ENCODE measurements at places on chromosomes 5 and 9.

GRCh38 chr9:5922192-5922591, 31.5 kb downstream of the MLANA start:
- no peak for DNase-seq

DNA sequence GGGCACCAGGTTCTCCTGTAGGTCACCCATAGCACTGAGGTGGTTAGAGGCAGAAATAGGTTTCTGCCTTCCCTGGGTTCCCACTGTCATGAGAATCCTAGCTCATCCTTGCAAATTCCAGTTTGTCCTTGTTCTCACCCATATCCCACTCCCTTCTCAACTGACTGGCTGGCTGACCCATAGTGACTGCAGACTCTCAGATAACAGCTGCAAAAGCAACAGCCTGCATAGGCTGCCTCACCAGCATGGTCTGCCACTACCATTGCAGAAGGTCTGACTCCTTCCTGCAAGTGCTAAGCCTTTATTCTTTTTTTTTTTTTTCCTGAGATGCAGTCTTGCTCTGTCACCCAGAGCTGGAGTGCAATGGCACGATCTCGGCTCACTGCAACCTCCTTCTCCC, 194.0 kb downstream of the SEMA6A start:
- no peak for DNase-seq

GRCh38 chr5:134177369-134178095, 782 bp upstream of the SKP1 start:
- no peak for DNase-seq

GRCh38 chr5:73448463-73449136, at the start of gene FOXD1:
FOXD1 (minus strand) TSS chr5:73448777; CDS start chr5:73448362, 415 bp downstream.
- peak; percentile 85 for DNase-seq

DNA sequence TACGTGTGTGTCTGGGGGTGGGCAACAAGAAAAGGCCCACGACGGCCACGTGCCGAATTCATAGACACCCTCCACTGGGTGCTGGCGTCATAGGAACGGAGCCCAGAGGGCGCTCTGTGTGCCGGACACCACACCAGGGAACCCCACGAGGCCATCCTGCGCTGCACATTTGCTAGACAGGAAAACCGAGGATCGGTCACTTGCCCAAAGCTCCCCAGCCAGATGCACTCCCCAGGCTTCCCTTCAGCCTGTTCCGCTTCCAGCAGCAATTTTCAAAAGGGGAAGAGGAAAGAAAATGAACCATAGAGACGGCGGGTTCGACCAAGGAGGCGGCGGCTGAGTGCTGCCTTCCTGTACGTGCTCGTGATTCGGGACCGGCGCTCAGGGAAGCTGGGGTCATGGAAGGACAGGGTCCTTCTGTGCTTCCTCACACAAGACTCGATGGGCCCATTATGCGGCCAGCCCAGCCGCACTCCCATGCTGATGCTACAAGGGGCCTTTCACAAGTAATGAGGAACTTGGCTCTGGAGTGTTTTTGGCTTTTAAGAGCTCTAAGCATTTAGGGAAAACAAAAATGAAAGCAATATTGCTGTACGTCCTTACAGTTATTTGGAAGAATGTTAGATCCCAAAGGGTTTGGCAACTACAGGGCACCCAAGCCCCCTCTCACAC, 124.6 kb upstream of the SARDH start:
- no peak for DNase-seq

DNA sequence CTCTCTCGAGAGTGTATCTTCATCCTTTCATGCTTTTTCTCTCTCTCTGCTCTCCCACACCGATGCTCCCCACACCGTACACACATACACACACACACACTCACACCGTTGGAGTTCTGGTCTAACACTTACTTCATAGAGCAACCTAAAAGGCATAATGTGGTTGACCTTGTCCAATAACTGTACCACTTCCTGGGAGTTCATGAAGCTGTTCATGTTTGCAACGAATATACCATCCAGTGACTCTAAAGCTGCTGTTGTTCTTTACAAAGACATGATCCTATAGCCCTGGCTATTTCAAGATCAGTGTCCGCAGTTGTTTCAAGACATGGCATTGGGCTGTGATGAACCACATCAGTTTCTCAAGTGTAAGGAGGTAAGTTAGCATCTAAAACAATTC, 10.0 kb downstream of the MEF2C start:
- no peak for DNase-seq

- DNase-seq: no peak
Measured at GRCh38 chr5:24141046-24141445, 503.7 kb downstream of the CDH10 start.

DNA sequence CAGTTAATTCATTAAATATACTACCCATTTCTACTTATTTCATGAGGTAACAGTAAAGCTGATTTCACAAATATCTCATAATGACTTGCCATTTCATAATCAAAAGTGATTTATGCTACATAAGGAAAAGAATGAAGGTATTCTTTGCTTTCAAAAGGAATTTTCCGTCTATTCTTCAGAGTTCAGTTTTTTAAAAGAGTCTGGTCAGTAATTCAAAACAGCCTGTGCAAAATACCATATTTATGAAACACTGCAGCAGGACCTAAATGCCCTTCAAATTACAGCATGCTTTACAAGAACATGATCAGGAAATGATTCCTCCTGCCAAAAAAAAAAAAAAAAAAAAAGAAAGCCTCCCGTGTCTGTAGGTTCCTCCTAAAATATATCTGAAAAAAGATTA, 154.7 kb downstream of the KIAA0825 start:
- no peak for DNase-seq

GRCh38 chr9:69918322-69918721, 97.7 kb downstream of the CFAP95 start:
- no peak for DNase-seq

DNA sequence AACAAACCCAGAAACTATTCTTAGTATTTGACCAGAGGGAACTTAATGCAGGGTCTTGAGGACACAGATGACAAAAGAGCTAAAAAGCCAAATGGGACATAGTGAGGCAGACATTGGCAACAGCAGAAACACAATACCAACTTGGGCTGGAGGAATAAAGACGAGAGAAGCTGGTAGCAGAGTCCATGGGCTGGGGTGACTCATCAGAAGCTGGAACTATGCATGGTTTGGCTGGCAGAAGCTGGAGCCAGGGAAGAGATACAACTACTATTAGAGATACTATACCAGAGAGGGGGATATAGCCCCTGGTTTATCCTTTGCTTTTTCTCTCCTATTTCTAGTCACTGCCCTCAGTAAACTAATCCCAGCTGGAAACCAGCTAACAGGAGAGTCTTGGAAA, 29.2 kb upstream of the DPYSL3 start:
- DNase-seq: no peak

DNA sequence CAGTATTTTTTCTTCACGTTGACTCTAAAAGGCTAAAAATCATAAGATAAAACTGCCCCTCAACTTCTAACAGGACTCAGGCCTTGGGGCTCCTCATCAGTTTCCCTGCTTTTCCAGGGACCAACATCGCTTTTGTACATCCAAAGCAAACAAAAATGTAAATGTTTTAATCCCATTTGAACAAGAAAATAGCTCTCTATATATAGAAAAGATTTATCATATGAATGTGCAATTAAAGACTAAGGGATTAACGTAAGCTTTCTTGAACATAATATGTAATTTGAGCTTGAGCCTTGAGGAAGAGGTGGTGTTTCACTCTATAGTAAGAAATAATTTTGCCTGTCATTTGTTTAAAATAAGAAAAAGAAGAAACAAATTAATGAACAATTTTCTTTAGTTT, 547.2 kb upstream of the ACO1 start:
- no peak for DNase-seq

- DNase-seq: no peak
Measured at GRCh38 chr5:15639288-15639687, 139.3 kb downstream of the FBXL7 start.

DNA sequence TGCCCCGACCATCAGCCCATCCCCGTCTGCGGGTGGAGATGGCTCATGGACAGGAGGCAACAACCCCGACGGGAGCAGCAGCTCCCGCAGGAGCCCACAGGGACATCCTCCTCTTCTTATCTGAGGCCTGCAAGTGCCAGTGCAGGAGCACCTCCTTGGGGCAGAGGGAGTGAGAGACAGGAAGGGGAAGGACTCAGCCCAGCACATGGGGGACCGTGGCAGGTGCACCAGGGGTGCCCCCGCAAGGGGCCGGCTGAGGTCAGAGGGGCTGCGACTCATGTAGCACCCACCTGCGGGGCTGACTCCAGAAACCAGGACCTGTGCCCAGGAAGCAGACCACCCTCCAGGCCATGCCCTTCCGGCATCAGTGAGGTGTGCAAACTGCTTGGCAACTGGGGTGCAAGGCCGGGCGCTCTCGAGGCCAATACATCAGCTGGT, 259.8 kb upstream of the ADAMTS16 start:
- DNase-seq: no peak

GRCh38 chr5:28398185-28398584, 1359.8 kb upstream of the CDH9 start:
- no peak for DNase-seq

DNA sequence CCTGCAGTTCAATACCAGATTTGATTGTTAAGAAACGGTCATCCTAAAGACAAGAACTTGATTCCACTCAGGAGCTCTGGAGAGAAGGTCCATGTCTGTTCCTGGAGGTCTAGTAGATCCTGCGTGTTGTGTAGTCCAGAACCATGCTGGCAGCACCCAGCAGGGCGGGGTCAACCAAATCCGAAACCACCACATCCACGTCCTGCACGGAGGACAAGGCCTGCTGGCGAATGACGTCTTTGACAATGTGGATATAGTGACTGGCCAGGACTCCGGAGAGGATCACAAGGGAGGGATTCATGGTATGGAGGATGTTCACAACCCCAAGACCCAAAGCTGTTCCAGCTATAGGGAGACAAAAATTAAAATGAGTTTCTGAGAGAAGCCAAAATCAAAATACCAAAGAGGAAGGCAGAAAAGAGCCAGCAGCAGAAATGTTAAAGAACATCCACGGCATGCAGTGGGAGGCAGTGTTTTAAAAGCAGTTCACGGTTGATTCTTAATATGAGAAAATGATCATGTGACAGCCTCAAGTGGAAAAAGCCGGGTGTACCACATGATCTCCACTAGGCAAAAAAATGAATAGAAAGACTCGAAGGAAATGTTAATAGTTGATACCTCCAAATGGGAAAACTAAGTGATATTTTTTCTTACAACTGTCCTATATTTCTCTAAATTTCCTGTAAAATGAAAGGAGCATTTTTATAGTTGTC, 26.7 kb downstream of the CLTA start:
- DNase-seq: no peak

DNA sequence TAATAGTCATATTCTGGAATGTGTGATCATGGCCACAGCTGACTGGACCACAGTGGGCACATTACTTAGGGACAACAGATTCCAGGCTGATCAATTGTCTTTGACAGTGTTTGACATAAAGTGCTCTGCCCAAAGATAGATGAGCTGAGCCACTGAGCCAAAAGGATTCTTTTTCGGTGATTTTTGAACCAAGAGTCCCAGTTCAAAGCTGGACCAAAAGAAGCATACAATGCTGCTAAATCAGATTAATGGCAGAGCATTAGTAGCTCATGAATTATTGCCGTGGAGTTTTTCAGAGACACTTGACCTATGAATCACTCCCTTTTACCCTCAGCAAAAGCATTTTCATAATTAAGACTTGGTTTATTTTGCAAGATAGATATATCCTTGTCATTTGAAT, 160.6 kb downstream of the IZUMO3 start:
- no peak for DNase-seq

GRCh38 chr5:366541-367357, 45.2 kb downstream of the AHRR start:
- no peak for DNase-seq

- no peak for DNase-seq
Measured at GRCh38 chr5:157067005-157067404, 8.1 kb upstream of the HAVCR1 start.
